Naive B cell (primary cell): ENCODE measurements at places on chromosomes 5 and 9.
A peak's percentile ranks its signal among the peaks of the same experiment; 100 is the strongest.

GRCh38 chr9:973295-973834 is 3.1 kb upstream of the DMRT3 start:
- peaks cover 12% of the 10 kb centered on the region for H3K36me3 ChIP-seq
- no peak overlapping the region for H3K4me3 ChIP-seq
- no peak for DNase-seq
- H3K4me1 ChIP-seq: peaks cover 5% of the 10 kb centered on the region
- peaks cover 52% of the 10 kb centered on the region for H3K27me3 ChIP-seq

DNA sequence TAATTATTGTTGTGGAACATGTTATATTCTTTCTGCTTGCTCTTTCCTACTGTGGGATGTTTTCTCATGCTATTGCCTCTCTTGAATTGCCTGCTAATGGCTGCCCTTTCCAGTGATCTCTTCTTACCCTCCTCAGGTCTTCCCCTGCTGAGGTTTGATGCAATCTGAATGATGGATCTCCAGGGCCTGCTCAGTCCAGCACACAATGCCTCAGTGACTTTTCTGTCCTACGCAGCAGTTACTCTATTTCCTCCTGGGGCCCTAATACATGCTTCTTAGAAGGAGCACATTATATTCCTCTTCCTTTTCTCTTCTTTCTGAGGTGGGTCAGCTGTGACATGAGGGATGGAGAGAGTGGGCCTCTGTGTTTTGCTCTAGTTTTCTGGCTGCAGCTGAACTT is at the start of gene SPINK14:
TSS of gene SPINK14 (plus strand) at position 301 of the 400 bp plus-strand sequence. CDS start 1,187 bp downstream, outside the sequence.
- H3K27ac ChIP-seq: no peak within 1 kb of the TSS
- DNase-seq: no peak
- H3K4me1 ChIP-seq: no peaks in the 10 kb centered on the region

GRCh38 chr9:90858457-90858901 is 56.9 kb downstream of the SYK start:
- DNase-seq: no peak
- H3K4me3 ChIP-seq: no peak overlapping the region
- peak overlapping the region; percentile 22 for H3K27ac ChIP-seq

DNA sequence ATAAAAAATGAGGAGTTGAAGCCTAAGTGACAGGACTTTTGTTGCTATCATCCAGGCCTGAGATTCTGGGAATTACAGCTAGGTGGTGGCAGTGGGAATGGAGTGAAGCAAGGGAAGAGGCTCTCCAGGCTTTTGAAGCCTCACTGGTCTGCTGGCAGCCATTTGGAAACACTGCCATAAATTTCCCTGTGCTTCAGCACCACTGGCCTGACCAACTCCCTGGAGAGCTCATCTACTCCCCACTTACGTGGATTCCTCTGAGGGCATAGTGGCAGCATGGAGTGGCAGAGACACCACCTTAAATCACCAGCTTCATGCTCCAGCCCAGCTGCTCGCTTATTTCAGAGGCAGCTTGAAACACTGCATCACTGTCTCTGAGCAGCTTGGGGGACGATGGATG is 518.2 kb downstream of the TLR4 start:
- no peak overlapping the region for H3K4me3 ChIP-seq
- H3K4me1 ChIP-seq: no peaks in the 10 kb centered on the region
- H3K36me3 ChIP-seq: no peaks in the 10 kb centered on the region
- H3K27me3 ChIP-seq: peaks cover 9% of the 10 kb centered on the region

- H3K27me3 ChIP-seq: no peaks in the 10 kb centered on the region
- H3K36me3 ChIP-seq: no peaks in the 10 kb centered on the region
- peaks cover 28% of the 10 kb centered on the region for H3K4me1 ChIP-seq
- no peak for DNase-seq
- no peak overlapping the region for H3K27ac ChIP-seq
Observed at GRCh38 chr9:124298646-124299235, 41.0 kb downstream of the NEK6 start.
